ENCODE measurements at places on chromosomes 2 and 18. TPM values are rescaled to one million over a fixed set of nuclear protein-coding genes. Genes with fewer than 3 reads are reported as not detected.

GRCh38 chr18:27645929-27646328, 460.8 kb upstream of the CHST9 start:
- no peak for DNase-seq

DNA sequence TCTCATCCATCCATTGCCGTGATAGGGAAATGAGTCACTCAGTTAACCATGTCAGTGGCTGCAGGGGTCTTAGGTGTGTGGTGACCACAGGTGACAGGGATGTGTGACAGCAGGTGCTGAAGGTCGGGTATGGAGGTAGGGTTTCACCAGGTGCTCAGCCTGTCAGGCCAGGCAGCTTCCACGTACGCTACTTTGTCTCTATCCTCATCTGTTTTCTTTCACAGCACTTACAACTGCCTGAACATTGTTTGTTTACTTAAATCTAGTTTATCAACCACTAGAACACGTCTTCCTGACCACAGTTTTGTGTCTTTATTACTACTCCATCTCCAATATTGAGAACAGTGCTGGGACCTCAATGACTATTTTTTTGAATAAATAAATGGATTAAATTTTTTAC, 11.4 kb upstream of the UXS1 start:
- no peak for DNase-seq

DNA sequence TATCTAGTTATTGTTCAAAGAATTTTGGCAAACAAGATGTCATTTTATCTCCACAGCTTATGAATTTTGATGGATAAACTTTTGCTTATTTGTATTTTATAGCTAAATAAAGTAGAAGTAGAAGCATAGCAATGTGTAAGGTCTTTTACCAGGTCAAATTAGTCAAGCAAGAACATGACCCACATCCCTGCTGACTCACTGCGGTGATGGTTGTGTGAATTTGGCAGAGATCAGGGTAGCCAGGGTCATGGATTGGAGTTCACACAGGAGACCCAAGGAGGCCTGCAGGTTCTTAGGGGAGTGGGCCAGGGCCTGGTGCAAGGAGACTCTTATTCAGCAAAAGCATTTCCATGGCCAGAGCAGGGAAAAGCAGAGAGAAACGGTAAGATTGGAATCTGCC, 18.7 kb downstream of the SP140 start:
- DNase-seq: no peak

DNA sequence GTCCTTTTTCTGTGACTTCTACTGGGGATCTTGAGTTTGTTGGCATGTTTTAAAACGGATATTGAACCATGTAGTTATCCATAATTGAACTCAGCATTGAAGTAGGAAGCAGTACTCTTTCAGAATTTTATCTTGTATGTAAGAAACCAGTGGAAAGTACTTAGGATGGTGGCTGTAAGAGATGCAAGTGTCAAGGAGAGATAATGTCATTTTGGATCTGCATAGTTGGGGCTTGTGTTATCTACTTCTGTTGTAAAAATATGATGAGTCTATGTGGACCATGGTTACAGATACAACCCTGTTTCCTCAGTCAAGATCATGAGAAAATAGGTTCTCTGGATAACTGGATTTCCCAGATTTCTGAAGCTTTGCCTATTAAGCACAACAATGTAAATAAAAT, 113.7 kb downstream of the NAB1 start:
- no peak for DNase-seq

DNA sequence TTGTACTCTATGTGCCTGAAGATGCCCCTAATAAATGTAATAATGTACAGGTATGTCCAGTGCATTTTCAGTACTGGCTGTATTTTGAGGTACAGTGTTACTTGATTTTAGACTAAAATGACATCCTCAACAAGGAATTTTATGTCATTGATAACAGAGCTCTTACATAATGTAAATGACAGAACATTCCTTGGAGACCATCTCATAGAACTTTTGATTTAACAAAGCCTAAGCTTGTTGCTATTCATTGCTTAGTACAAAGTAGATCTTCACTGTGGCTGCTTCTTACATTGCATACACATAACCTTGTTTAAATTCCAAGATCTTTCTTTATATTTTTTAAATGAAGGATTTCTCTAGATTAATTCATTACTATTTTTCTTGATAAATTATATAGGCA, 24.1 kb downstream of the DYNC1I2 start:
- DNase-seq: no peak

DNA sequence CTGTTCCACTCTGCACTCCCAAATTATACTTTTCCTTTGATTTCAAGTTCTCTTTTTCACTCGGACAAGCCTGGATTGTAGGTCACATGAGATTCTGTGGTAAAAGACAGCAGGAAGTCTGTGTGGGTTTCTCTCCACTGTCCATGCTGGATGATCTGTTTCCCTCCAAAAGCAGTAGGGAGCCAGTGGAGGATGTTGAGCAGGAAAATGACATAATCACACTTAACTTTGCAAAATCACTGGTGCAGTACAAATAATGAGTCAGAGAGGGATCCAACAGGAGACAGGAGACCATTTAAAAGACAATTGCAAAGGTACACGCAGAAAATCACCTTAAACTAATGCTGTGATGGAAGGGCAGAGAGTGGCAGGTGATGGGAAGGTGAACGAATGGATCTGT, 301.3 kb downstream of the ZNF407 start:
- no peak for DNase-seq

DNA sequence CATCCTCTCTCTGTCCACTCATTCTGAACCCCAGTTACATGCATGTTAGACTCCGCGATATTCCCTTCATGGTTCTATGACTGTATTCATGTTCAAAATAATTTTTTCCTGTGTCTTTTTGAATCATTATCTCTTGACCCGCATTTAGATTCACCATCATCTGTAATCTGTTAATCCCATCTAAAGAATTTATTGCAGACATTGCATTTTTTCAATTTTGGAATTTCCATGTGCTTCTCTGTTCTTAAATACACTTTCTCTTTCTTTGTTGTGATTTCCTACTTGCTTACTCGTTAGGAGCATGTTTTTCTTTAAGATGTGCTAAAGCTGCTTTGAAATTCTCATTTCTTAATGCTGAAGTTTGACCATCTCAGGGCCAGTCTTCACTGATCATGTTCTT, 122.2 kb downstream of the ATP9B start:
- DNase-seq: no peak

DNA sequence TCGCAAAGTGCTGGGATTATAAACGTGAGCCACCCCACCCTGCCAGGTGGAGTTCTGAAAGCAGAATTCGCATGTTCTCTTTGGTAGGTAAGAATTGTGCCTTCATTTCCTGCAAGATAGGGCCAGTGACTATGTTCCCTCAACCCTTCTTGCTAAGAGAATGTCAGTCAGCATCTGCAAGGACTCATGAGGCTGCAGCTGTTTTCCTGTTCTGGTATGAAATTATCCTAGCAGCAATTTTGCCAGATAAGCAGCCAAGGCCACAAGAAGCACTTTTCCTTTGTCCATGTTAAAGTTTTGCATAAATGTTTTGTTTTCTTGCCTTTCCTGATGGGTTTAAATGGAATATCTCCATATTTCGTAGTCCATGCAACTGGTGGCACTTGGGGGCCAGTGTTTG, 6.8 kb upstream of the ARHGAP28 start:
- no peak for DNase-seq

DNA sequence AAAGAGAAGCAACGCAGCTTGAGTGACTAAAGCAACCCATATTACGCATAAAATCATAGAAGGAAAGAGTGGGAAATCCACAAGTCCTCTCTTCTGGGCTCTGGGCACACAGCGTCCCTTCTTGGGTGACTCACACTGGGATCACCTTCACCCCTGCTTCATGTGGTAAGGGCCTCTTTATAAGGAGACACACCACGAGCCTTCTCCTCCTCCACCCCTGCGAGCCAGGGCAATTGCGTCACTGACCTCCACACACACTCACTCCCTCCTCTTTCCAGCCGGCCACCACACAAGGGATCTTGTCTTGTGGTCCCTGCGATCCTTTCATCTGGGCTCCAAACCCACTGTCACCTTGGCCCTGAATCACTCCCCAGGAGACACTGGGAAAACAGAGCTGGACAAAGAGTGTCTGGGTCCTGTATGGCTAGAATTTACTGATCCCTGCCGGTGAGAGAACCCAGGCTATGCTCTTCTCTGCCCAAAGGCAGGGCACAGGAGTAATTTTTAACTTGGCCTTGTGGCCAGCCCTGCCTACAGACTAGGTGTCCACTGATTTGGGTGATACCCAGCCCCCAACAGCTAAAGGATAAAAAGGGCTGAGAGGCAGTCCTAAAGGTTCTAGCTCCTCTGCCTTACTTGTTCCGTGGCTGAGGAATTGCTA, 35.3 kb downstream of the NHEJ1 start:
- DNase-seq: no peak

GRCh38 chr18:2508678-2509077, 62.6 kb downstream of the METTL4 start:
- DNase-seq: no peak

SF3B1 gene
- 275 TPM for total RNA-seq

ADI1 gene
- total RNA-seq: 42.9 TPM

STEAP3 gene
- total RNA-seq: 44.8 TPM

SLC38A11 gene
- 0.46 TPM for total RNA-seq

ABCB11 gene
- total RNA-seq: 0.05 TPM

TDRD15 gene
- total RNA-seq: not detected

CCDC74A gene
- total RNA-seq: 29.9 TPM

ADD2 gene
- total RNA-seq: 0.26 TPM
